ENCODE measurements at places on chromosomes 4 and X.

DNA sequence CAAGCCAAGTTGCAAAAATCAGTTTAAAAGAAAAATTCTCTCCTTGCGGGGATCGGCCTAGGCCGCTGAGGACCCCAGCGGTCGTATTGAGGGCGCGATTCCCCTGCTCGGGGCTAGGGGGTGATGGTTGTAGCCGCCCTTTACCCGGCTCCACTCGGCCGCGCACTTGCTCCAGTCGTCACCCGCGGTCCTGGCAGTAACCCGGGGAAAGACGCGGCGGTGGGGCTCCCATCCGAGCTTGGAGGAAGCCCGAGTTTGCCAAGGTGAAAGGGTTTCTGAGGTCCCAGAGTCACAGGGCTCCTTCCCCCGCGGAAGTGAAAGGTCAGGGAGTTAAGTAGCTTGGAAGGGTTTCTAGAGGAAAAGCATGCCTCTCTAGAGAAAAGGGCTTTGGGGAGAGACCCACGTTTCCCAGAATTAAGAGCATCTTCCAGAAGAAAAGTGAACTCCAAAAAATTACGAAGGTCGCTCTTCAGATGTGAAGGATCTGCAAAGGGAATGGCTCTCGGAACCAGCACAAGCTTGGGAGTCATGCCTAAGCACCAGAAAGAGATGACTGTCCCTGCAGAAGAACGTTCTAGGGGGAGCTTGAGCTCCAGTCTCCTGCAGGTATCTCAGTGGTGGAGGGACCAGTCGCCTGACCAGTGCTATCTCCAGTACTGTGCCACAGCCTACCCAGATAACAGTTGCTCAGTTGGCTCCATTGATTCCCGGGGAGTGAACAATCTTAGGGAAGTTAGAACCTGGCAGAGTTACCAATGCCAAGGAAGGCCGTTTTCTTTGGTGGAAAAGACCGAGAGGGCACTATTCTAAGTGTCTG is 875 bp downstream of the LAP3 start:
- DNase-seq = peak; percentile 36

GRCh38 chrX:40449956-40450706 is 130.6 kb upstream of the ATP6AP2 start:
- DNase-seq = no peak

- peak; percentile 17 for DNase-seq
These were observed 18.0 kb upstream of the CYP2U1 start for GRCh38 chr4:107913283-107913899.

DNA sequence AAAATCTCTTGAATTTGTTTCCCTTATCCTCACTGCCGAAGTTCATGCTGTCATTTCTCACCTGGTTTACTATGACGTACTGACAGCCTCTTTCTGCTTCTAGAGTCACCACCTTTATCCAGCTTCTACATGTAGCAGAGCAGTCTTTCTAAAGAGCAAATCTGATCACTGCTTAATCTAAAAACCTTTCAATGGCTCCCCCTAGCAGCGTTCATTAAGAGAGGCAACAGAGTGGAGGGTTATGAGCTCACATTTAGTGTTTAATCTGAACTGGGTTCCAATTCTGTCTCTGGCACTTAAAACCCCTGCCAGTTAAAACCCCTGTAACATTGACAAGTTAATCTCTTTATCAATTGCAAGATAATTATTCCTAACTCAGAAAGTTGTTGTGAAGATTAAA is 4.4 kb downstream of the RBPJ start:
- no peak for DNase-seq

- no peak for DNase-seq
These were observed 31.9 kb downstream of the CDKL2 start for GRCh38 chr4:75598390-75598789.

- DNase-seq = peak; percentile 54
These were observed 186.8 kb downstream of the TMA16 start for GRCh38 chr4:163681208-163681821.

GRCh38 chr4:88097781-88098180 is 60.7 kb downstream of the ABCG2 start:
- DNase-seq = no peak

DNA sequence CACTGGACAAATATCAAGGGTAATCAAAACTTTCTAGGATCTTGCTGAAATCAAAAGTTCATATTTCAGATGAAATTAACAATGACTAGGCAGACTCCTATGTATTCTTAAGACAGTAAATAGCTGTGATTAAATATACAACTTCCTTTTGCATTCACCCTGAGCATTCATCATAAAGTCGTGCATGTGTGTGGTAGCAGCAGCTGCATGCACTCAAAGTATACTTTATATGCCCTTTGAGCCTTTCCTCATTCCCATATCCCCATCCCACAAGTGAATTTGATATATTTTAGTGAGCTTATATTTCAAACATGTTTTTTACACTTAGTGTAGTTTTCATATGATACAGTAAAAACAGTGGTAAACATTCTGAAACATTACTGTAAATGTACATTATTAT is 959.0 kb downstream of the C4orf33 start:
- no peak for DNase-seq

- DNase-seq = no peak
These were observed 103.9 kb downstream of the STIM2 start for GRCh38 chr4:26964512-26964911.

- no peak for DNase-seq
These were observed 502.9 kb upstream of the SLIT2 start for GRCh38 chr4:19748519-19749479.

GRCh38 chr4:165851256-165851655 is 21.8 kb upstream of the TLL1 start:
- DNase-seq = no peak

- no peak for DNase-seq
These were observed 11.8 kb downstream of the SCD5 start for GRCh38 chr4:82786828-82787227.

DNA sequence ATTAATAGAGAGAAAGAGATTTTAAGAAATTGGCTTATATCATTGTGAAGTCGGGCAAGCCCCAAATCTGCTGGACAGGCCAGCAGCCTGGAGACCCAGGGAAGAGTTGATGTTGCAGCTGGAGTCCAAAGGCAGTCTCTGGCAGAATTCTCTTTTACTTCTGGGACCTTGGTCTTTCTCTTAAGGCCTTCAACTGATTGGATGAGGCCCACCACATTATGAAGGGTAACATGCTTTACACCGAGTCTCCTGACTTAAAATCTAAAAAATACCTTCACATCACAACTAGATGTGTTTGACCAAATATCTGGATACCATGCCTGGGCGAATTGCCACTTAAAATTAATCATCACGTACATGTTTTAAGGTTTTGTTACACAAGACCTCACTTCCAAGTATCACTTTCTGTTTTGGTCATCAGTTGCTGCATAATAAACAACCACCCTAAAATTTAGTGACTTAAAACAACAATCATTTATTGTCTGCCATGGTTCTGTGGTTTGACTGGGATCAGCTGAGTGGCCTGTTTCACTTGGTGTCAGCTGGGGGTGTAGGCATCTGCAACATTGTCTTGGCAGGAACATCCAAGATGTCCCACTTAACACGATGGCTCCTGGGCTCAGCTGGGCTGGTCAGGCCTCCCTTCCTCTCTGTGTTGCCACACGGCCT is 3.4 kb downstream of the CD38 start:
- no peak for DNase-seq

- DNase-seq = no peak
These were observed 57.3 kb upstream of the ZNF157 start for GRCh38 chrX:47313056-47313455.

GRCh38 chr4:110198049-110198434 is 373 bp downstream of the ELOVL6 start:
- DNase-seq = no peak

DNA sequence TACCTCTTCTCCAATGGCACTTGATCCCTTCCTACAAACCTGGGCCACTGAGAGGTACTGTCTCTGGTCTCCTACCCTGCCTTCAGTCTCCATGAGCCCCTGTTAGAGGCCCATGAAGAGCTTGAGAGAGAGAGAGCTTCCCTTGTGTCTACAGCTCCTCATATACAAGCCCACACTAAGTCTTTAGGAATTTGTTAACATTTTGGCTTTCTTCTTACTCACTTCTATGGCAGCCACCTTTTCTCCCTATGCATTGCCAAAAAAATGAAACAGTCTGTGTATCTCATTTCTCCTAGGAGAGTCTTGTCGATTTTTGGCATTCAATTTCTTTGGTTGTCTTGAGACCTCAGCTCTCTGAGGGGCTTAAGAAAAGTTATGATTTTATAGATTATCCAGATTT is 90.9 kb upstream of the LNX1 start:
- no peak for DNase-seq

DNA sequence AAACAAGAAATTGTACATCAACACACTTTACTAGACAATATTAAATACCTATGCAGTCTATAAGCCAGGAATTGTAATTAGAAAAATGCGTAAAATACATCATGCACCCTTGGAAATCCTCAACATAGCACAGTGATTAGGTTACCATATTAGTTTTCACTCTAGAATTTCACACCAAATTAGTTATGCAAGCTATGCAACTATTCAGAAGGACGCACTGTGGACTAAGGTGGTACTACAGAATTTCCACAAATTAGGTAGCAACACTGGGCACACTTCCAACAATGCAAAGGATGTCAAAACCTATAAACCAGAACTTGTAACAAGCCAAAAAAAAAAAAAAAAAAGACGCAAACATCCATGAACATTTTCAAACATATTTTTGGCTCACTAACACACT is 71.1 kb upstream of the ZCCHC13 start:
- no peak for DNase-seq

- no peak for DNase-seq
These were observed 39.5 kb downstream of the ENOPH1 start for GRCh38 chr4:82469791-82470345.

- DNase-seq = no peak
These were observed 224.1 kb downstream of the SLITRK2 start for GRCh38 chrX:146041741-146042140.

DNA sequence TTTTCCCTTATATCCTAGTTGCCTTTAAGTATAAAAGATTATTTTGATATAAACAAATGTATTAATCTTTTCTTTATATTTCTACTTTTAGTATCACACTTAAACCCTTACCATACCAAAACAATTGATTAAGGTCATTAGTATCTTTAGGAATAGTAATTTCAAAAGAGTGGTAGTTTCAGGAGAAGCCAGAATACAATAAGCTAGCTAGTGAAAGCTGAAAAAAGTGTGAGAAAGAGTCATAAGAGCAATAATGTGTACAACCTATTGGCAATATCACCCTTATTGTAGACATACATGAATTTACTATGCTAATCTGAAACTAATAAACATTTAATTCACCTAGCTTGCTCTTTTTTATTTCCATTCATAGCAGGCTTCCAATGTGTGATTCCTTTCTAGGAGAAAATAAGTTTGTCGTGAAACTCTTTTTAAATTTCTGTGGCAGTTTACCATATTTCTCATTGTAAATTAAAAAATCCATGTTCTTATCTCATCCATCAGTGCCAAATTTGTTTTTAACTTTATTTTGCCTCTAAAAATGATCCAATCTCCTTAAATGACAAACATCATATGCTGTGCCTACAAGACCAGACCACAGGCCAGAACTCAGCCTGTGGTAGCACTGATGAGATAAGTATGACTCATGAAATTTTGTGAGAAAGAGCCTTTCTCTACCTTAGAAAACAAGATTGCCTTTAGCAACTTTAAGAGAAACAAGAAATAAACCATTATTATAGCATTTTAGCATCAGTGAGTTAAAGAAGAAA is 8.1 kb downstream of the NEK1 start:
- no peak for DNase-seq

GRCh38 chrX:132488819-132489577 is at the start of gene MBNL3:
Gene MBNL3 (minus strand): TSS chrX:132489038. CDS start chrX:132439611, 49,427 bp downstream.
- DNase-seq = peak; percentile 51

GRCh38 chr4:18850867-18851266 is 829.3 kb upstream of the LCORL start:
- DNase-seq = no peak

DNA sequence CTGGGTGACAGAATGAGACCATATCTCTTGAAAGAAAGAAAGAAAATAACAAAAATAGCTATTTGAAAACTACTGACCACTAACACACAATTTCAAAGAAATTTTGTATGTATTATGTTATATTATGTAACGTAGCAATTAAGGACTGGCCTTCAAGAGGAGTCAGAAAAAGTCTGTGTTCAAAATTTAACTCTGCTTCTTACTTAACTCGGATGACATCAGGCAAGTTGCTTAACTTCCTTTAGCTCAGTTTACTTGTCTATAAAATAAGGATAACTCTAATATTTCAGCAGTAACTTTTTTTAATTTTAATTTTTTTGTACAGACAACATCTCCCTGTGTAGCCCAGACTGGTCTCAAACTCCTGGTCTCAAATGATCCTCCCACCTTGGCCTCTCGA is 14.6 kb upstream of the PRSS12 start:
- DNase-seq = no peak

DNA sequence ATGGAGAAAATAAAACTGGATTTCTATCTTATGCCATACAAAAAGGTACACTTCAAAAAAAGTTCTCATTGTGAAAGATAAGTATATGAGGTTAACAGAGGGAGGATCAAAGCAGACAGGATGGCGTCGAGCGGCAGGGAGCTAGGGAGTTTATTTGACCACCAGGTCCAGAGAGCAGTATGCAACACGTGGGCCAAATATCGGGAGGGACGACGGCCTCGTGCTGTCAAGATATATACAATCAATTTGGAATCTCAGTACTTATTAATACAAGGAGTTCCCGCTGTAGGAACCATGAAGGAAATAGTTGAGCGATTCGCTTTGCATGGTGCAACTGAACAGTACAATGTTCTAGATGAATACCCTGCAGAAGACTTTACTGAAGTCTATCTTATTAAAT is 1069.4 kb upstream of the INTU start:
- no peak for DNase-seq

DNA sequence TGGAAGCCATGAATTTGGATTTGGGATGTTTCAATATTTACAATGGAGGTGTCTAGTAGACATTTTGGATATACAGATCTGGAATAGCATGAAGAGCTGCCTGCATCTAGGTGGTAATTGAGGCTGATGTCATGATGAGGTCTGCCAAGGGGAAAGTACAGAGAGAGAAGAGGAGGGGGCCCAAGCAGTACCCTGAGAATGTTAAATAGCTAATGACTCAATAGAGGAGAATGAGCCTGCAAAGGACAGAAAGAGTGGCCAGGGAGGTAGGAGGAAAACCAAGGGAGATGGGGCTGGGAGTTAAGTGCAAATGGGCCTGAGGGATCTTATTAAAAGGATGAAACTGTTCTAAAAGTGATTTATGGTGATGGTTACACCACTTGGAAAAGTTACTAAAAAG is 182.2 kb upstream of the KIT start:
- DNase-seq = no peak

- no peak for DNase-seq
These were observed 25.9 kb downstream of the NOP14 start for GRCh38 chr4:2937146-2937857.

- no peak for DNase-seq
These were observed 104.6 kb downstream of the FBXW7 start for GRCh38 chr4:152431291-152431690.
